ENCODE measurements at places on chromosomes 5 and 9.
A peak's percentile ranks its signal among the peaks of the same experiment; 100 is the strongest.

GRCh38 chr9:98913044-98913443 is 30.7 kb upstream of the COL15A1 start:
- no peak for DNase-seq

- DNase-seq: no peak
Observed at GRCh38 chr9:91677822-91678436, 254.3 kb upstream of the NFIL3 start.

- DNase-seq: no peak
Observed at GRCh38 chr9:114046875-114047274, 31.2 kb downstream of the AMBP start.

DNA sequence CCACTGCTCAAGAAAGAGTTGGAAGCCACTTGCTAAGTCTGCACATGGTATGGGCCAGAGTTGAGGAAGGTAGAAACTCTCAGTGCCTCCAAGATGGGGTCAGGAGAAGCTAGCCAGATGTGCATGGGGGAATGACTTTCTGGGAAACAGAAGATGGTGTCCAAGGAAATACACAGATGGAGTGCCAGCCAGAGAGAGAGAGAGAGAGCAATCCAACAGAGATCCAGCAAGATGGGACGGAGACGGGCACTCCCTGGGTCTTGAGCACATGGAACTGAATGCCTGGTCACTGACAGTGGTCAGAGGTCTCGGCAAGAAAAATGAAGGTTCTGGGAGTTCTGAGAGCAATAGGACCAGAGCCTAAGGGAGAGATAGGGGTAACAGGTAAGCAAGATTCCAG is 82.1 kb downstream of the SH3TC2 start:
- DNase-seq: no peak

DNA sequence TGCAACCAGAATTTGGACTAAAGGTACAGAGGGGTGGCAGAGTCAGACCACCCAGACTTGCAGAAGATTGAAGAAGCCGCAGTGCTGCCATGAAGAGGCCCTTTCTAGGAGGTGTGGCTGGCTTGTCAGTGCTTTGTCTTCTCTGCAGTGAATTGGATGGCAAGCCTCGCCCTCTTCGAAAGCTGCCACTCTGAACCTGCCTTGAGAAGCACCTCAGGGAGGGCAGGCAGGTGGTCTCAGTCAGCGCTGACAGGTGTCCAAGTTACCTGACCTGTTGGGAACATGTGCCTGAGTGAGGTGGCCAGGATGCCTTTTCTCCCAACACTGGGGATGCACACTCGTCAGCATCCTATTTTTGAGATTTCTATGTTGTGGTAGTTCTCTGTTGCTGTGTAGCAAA is 6.2 kb downstream of the TENT4A start:
- no peak for DNase-seq

GRCh38 chr5:134530301-134531077 is 5.0 kb downstream of the JADE2 start:
- no peak for DNase-seq

DNA sequence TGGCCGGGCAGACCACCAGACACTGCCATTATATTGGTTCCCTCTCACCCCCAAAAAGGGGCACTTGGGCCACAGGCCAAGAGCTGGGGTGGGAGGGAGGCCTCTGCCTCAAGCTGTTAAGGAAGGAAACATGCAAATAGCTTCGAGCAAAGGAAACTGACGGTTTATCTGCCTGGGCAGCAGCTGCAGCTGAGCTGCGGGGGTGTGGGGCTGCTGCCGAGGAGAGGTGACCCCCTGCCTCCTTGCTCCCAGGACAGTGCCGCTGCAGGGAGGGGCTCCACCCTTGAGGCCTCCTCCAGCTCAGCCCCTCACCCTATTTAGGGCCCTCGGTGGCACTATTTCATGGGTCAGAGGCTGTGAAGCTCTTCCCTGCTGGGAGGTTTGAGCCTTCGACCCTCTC is 789 bp downstream of the DOK3 start:
- DNase-seq: no peak

DNA sequence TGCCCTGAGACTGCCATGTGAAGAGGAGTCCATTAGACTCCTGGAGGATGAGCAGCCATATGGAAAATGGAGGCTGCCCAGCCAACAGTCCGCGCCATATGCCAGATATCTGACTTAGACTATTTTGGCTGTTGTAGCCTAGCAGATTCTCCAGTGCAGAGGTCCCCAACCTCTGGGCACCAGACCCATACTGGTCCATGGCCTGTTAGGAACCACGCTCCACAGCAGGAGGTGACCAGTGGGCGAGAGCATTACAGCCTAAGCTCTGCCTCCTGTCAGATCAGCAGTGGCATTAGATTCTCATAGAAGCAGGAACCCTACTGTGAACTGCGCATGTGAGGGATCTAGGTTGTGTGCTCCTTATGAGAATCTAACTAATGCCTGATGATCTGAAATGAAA is 851.9 kb downstream of the NR2F1-AS1 start:
- no peak for DNase-seq

DNA sequence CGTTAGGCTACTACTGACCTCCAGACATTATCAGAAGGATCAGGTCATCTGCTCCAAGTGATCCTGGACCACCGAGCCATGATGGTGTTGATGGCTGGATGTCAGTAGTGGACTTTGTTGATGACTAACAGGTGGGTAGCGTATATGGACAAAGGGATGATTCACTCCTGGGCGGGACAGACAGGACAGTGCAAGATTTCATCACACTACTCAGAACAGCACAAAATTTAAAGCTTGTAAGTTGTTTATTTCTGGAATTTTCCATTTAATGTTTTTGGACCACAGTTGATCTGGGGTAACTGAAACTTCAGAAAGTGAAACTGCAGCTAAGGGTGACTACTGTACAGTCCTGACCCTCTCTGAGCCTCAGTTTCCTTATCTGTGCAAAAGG is 12.7 kb downstream of the PDGFRB start:
- no peak for DNase-seq

DNA sequence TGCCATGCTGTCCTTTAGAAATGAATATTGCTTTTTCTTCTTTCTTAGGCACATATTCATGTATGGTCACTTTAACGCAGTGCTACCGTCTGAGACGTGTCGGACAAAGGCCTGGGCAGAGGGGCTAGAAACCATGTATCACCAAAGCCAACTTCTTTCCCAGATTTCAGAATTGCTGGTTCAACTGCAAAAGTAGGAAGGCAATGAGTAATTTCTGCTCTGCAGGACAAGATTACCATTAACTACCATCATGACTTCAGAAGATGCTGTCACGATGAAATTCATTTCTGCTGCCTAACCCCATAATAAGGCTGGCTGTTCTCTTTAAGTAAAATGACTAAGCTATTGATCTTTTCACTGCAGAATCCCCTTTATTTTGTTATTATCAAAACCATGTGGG is 306.7 kb downstream of the PDE4D start:
- DNase-seq: no peak

GRCh38 chr9:136170006-136170901 is 34.7 kb downstream of the LHX3 start:
- peak; percentile 93 for DNase-seq

GRCh38 chr9:105146677-105147076 is 97.8 kb upstream of the SLC44A1 start:
- no peak for DNase-seq

GRCh38 chr9:117138231-117138630 is 276.6 kb downstream of the ASTN2 start:
- DNase-seq: no peak

DNA sequence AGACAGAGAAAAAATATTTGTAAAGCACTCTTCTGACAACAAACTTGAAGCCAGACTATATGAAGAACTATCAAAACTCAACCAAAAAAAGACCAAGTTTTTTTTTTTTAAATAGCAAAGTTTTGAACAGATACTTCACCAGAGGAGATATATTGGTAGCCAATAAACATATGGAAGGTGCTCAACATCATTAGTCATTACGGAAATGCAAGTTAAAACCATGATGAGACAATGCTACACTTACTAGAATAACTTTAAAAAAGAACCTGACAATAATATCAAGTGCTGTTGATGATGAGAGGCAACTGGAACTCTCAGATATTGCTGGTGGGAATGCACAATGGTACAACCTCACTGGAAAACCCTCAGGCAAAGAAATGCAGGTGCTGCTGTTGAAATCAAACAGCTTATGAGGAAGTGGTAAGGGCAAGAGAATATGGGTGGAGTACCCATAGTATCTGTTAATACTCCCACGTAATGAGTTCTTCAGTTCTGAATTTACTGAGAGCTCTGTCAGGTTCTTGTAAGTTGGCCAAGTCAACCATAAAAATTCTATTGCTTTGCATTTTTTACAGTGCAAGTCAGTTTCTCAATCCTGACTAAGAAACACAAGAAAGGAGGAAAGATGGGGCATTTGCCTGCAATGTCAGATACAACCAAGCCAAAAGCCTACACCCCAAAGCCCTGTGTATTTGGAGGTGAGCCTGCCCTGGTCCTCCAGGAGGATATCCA is 87.3 kb upstream of the GNAQ start:
- no peak for DNase-seq

DNA sequence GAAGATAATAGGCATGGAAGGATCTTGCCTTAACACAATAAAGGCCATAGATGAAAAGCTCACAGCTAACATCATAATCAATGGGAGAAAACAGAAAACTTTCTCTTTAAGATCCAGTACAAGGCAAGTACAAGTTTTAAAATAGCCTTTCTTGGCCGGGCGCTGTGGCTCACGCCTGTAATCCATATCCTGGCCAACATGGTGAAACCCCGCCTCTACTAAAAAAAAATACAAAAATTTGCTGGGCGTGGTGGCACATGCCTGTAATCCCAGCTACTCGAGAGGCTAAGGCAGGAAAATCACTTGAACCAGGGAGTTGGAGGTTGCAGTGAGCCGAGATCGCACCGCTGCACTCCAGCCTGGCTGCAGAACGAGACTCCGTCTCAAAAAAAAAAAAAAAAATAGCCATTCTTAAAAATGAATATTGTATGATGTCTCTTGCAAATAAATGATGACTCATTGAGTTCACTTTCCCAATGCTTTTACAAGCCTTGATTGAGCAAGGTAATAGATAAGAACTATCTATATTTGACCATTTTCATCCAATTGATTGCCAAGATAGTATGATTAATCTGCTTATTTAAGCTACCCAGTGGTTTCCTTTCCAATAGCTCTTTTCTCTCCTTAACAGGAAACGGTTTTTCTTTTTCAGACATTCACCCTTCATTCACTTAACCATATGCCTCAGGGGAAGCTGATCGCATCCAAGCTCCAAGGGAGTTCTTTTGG is 15.8 kb downstream of the CCDC152 start:
- DNase-seq: no peak

GRCh38 chr5:134813407-134813806 is 32.4 kb upstream of the C5orf24 start:
- DNase-seq: no peak

- no peak for DNase-seq
Observed at GRCh38 chr9:109506097-109506712, 8.1 kb upstream of the PTPN3 start.

- no peak for DNase-seq
Observed at GRCh38 chr5:138686668-138687067, 66.6 kb upstream of the CTNNA1 start.

DNA sequence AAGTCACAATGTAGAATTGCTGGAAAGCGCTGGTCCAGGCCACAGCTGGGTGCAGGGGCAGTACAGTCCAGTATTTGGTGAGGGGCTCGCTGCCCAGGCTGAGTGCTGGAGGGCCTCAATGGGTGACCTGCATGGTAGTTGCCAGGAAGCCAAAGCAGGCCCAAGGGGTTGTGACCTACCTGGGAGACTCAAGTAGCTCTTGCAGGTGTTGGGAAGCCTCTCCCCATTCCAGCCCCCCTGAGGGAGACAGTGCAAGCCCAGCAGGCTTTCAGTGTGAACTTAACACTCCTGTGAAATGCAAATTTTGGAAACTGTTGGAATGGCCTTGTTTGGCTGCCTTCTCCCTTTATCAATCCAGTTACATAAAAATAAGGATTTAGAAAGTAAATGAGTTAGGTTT is 13.9 kb downstream of the KDM4C start:
- DNase-seq: no peak

GRCh38 chr9:97853844-97854695 is 1.0 kb downstream of the FOXE1 start:
- peak; percentile 37 for DNase-seq

GRCh38 chr5:53884844-53885243 is 324.4 kb downstream of the NDUFS4 start:
- DNase-seq: no peak

DNA sequence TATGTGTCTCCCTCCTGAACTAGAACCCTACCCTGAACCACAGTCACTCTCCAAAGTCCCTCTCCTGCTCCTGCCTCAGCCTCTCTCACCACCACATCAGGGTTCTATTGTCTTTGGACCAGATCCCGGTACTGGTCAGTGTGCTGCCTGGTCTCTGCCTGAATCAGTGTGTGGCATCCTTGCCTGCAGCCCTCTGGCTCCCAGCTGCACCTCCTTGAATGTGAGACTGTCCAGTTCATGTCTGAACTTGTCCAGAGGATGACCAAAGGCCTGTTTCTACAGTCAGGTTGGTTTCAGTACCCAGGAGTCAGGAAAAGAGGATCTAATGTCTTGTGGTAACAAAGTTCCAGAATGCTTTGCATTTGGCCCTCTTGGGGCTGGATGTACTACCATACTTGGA is 76.8 kb upstream of the RANBP3L start:
- no peak for DNase-seq

- DNase-seq: peak; percentile 84
Observed at GRCh38 chr5:159915904-159916840, at the start of gene ADRA1B. Gene ADRA1B, plus strand, starts transcription at chr5:159916482. Its CDS starts 424 bp downstream, at chr5:159916906.

DNA sequence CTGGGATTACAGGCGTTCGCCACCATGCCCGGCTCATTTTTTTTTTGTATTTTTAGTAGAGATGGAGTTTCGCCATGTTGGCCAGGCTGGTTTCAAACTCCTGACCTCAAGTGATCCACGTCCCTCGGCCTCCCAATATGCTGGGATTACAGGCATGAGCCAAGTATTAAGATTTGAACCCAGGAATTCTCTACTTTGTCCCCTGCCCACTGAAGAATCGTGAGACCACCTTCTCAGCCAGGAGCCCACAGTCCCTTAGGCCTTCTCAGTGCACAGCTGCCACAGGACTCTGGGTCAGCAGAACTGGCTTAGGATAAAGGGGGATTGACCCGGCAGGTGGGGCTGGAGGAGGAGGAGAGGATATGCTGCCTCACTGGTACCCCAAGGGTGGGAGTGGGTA is 13.4 kb downstream of the OLFML2A start:
- no peak for DNase-seq

- DNase-seq: no peak
Observed at GRCh38 chr5:134935711-134936602, 31.0 kb downstream of the PCBD2 start.

- DNase-seq: no peak
Observed at GRCh38 chr5:135584918-135585317, 6.1 kb upstream of the CXCL14 start.

GRCh38 chr5:141479776-141480175 is 4.0 kb downstream of the PCDHGC3 start:
- DNase-seq: no peak

- no peak for DNase-seq
Observed at GRCh38 chr5:149448831-149449714, 70.0 kb upstream of the IL17B start.

GRCh38 chr9:137428841-137429545 is 5.8 kb downstream of the NOXA1 start:
- no peak for DNase-seq

GRCh38 chr5:108711898-108712297 is 35.8 kb upstream of the FER start:
- no peak for DNase-seq

GRCh38 chr5:168362097-168362885 is 70.8 kb downstream of the WWC1 start:
- DNase-seq: no peak

GRCh38 chr5:88761939-88762338 is 121.0 kb downstream of the MEF2C start:
- no peak for DNase-seq

- no peak for DNase-seq
Observed at GRCh38 chr5:15383469-15383868, 116.5 kb upstream of the FBXL7 start.

Data from D721Med (cell line).